ENCODE measurements at places on chromosomes 3 and 15. TPM values are rescaled to one million over a fixed set of nuclear protein-coding genes. Genes with fewer than 3 reads are reported as not detected.
A peak's percentile ranks its signal among the peaks of the same experiment; 100 is the strongest.

The NR2E3 gene
- total RNA-seq: 0.97 TPM

The THRB gene
- 5.2 TPM for total RNA-seq

The SERINC4 gene
- under 0.01 TPM for total RNA-seq

The CHST2 gene
- total RNA-seq: 40.2 TPM

The CCR3 gene
- total RNA-seq: not detected

The CYP8B1 gene
- not detected for total RNA-seq

The CDCP1 gene
- total RNA-seq: 10.4 TPM

The ANKRD34C gene
- total RNA-seq: not detected

DNA sequence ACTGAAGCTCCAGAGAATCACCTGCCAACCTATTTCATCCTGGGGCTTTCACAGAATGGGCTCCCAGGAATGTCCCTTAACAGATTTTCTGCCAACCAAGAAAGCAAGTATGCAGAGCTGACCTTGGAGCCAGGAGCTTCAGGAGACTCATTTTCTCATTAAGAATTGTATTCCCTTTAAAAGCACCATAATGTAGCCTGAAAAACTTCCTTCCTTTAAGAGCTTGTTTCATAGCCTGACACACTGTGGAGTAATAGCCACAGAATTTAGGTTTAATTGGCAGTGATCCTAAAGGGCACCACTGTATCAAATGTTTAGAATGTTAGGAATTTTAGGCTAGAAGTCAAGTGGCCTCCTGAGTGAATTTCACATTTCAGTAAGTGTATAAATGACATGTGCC lies 309.8 kb downstream of the GBE1 start:
- DNase-seq: no peak

- DNase-seq: no peak
Measured at GRCh38 chr15:34358367-34358766, 8.6 kb downstream of the LPCAT4 start.

- DNase-seq: no peak
Measured at GRCh38 chr3:151452841-151453240, 8.0 kb downstream of the IGSF10 start.

GRCh38 chr3:40237889-40238571 lies 71.5 kb upstream of the EIF1B start:
- DNase-seq: peak; percentile 13

- no peak for DNase-seq
Measured at GRCh38 chr15:73841756-73842725, 31.3 kb upstream of the TBC1D21 start.

GRCh38 chr3:18556503-18557135 lies 131.5 kb upstream of the SATB1 start:
- DNase-seq: no peak

DNA sequence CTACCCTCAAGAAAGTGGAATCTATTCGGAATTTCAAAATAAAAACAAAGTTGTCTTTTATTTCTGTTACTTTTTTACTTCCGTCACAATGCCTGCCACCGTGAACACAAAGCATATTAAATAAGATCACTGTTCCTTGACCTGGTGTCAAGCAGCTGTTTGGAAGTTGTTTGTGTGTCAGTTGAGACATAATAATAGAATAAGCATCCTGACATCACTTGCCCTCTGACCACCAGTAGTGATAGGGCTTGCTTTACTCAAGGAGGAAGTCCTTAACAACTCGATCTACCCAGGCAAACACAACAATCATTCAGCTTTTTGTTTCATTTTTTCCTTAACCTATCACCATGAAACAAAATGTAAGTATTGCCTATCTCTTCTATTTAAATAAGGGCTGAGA lies 454.4 kb upstream of the RASGRP1 start:
- DNase-seq: peak; percentile 66

DNA sequence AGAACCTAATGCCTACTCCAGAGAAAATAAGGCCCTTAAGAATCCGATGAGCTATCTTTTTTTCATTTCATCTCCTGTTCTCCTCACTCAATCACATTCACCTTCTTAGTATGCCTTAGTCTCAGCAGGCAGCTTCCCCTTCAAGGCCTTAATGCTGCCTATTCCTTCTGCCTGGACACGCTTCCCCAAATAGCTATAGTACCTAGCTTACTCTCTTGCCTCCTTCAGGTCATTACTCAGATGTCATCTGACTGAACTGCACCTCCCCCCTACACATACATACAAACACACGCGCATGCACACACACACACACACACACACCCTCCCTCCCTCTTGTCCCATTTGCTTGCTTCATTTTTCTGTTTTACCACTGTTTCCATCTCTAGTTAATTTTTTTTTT lies 191.5 kb upstream of the MLF1 start:
- no peak for DNase-seq

DNA sequence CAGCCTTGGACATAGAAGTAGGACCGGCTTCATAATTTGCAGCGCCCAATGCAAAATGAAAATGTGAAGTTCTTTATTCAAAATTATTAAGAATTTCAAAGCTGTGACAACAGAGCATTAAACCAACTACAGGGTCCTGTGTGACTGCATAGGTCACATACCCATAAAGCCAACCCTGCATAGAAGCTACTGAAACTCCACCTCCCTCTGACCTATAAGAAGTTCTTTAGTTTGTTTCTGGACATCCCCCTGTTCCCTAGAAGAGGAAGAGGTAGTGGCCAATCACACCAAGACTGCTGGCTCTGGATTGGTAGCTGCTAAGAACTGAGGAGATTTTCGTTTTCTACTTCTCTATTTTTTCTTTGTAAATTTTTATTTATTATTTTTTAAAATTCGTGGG lies 9.0 kb upstream of the SELENOT start:
- no peak for DNase-seq

DNA sequence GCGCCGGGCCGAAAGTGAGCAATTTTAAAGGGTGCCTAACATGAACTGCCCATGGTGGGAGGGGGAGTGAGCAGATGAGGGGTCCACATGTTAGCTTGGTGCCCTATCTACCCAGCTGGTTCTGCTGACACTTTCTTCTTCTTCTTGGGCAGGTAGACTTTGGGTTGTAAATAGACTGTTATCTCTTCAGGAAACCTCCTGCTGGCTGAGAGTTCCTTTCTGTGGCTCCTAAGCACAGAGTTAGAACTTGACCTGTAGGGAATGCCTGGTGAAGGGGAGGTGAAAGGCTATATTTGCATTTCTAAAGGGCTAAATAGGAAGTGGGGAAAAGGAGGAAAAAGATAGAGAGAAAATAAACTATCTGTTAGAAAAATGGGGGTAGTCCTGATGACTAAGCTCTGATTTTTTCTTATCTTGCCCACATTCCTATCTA lies 521.4 kb upstream of the TGFBR2 start:
- no peak for DNase-seq

DNA sequence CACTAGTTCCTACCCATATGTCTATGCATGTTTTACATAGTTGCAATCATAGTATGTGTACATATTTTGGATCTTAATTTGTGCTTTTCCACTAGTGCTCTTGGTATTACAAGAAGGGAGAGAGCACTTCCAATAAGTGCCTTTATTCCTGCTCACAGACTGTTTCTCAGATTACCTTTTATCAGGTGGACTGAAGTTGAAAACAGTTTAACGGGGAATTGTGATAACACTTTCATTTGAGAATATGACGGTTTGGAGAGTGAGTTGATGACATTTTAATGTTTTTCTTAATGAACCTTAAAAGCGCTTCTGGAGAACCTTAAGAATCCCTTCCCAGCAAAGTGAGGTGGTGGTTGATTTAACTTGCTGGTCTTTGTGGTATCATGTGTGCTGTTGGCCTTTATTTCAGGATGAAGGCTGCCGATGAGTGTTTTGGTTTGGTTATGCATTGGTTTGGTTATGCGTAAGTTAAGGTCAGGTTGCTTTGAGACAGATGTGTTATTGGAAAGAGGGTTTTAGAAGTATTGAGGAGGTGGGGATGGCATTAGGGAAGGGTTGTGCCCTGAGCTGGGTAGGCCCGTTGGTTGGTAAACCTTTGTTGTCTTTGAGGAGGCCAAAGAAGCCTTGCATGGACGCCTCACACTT lies 2.8 kb downstream of the EDEM1 start:
- no peak for DNase-seq

DNA sequence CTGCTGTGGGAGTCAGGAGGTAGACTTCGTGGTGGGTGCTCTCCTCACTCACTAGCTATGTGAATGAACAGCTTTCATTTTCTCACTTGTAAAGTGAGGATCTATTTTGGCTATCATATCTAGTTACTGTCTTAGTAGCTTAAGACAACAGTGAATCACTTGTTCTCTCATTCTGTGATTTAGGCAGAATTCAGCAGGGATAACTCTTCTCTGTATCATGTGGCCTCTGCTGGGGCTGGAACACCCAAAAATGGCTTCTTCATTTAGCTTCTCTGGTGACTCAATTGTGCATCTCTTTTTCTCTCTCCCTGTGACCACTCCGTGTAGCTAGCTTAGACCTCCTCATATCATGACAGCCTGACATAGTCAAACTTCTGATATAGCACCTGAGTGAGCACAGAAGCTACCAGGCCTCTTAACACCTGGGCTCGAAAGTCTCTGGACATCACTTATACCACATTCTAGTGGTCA lies 68.4 kb downstream of the BFSP2 start:
- no peak for DNase-seq

GRCh38 chr3:180875124-180875698 lies 37.3 kb upstream of the FXR1 start:
- DNase-seq: no peak

DNA sequence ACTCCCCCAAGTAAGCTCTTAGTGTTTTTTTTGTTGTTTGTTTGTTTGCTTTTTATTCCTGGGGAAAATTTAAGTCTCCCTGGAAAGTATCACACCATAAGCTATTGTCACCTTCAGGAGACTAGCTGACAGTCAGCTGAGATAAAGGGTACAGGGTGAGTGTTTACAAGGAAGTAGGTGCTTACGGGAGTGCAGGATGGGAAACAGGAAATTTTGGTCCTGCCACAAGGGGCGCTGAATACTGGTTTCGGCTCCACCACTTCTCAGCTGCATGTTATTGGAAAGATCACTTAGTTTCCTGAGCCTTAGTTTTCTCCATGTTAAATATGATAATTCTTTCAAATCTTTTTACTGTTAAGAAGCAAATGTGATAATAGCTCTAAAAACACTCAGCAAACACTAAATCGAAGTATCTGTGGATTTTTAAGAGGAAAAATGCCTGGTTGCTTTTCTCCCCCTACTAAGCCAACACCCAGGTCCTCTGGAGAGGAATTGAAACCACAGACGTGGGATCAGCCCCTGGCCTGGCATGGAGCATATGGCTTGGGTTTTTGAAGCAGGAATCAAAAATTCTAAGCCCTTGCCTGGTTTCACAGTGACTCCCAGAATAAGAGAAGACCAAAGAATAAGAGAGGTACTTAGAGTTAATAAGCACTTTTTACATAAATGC lies 90.7 kb downstream of the SCN11A start:
- DNase-seq: peak; percentile 50

DNA sequence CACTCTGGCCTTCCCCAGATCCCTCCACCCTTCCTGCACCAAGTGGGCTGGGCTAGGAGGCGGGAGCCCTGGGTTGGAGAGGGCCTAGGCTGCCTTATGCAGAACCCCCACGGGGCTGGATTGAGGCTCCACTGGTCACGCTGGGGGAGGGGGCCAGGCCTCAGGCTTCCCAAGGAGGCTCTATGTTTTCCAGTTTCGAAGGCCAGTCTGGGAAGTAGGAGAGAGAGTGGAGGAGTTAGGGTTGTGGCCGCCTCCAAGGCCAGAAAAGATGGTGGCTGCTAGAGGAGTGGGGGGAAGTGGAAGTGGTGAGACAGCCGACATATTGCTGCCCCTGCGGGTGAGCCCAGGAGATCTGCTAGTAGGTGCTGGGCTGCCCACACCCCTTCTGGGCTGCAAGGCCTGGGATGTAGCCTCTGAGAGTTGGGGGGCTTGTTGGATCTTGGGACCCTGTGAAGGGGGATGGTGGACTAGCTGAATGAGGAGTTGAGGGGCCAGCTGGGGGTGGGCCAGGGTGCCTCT lies 1.2 kb downstream of the GNAI2 start:
- DNase-seq: peak; percentile 55

Measured in fibroblast of villous mesenchyme (primary cell).